ENCODE measurements at places on chromosomes 2 and 18.

DNA sequence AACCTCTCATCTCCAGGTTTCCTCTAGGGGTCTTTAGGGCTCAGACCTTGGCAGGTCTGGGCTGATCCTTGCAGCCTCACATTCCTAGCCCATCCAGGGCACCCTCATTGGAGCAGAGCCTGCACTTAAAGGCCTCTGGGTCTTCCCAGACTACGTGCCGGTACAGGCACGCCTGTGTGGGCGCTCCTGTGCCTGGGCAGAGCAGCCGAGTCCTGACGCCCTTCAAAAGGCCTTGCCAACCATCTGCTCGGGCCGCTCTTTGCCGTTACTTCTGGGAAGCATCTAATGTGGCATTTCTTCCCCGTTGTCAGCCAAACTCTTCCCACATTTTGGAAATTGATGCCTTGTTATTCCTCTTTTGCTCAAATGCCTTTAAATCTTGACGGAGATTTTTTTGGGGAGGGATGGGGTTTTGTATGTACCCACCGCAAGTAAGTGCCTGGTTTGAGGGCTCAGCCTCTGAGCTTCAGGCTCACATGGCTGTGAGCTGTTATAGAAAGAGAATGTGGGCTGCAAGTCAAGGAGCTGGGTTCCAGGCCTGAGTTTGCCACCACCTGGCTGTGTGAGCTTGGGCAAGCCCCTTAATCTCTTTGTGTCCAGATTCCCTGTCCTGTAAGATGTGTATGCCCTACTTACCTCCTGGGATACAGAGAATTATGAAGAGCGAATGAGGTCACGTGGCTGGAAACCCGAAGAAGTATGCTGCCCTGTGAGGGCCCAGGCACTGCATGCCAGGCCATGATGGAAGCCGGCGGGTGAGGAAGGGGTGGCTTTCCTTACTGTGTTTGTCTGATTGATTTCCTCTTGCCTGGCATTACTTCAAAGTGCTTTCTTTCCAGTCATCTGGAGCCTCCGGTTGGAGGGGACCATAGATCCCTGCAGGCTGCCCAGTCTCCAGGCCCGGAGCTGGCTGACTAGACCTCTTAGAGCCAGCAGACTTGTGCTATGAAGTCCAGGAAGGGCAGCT, 20.6 kb downstream of the EHD3 start:
- DNase-seq, result no peak

- no peak for DNase-seq
Observed at GRCh38 chr2:20672201-20672951, 5.4 kb downstream of the GDF7 start.

- no peak for DNase-seq
Observed at GRCh38 chr2:137093116-137093515, 327.8 kb downstream of the THSD7B start.

- DNase-seq, result no peak
Observed at GRCh38 chr2:238939521-238940403, 91.9 kb downstream of the TWIST2 start.

GRCh38 chr18:6949800-6950586, 167.6 kb downstream of the LAMA1 start:
- no peak for DNase-seq

DNA sequence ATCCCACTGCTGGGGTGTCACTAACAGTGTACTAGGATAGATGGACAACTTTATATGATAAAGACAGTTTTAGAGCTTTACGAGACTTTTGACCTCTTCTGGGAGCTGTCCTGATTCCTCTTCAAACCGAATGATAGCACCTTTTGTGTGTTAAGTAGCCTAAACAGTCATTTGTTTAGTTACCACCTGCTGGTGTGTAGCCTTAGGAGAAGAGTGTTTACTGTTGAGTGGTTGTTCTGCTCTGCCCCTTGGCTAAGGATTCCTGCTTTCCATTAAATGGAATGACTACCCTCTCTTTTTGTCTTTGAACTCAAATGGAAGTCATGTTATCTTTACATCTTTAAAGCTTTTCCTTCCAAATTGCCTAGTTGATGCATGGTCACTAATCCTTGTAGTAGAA, 28.0 kb upstream of the MGAT5 start:
- DNase-seq, result no peak

DNA sequence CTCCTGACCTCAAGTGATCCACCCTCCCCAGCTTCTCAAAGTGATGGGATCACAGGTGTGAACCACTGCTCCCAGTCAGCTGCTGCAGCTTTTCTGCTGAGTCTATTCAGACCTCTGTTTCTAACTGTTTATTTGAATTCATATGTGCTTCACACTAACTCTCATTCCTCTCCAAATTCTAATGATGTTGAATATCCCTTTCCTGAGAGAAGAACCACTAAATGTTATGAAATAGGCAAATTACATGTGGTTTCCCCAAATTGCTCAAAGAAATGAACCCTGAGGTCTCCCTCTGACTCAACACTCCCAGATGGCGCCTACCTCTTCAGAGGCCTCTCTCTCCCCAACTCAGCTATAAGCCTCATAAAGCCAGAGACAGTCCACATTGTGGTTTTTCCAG, 98.6 kb downstream of the IRS1 start:
- peak; percentile 91 for DNase-seq

DNA sequence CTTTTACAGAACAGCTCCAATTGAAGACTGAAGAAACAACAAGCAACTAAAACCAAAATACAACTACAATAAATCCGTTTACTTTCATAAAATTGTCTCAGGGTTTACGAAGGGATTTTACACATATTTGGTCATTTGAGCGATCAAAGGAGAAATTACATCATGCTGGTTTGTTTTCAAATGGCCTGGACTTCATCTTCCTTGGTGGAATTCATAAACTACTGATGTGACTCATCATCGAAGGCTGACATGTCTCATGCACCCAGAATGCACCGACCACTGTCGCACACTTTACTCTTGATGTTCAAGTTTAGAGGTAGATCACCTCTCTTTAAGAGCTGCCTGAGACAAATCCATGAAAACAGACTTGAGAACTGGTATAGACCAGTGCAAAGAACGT, 25.6 kb upstream of the PMAIP1 start:
- peak; percentile 91 for DNase-seq

Measured in astrocyte of the spinal cord (primary cell).